GM23338 (cell line): ENCODE measurements at places on chromosomes 6 and 20.

GRCh38 chr6:44237021-44237812 lies 9.7 kb upstream of the HSP90AB1 start:
- H3K4me1 ChIP-seq, result peaks cover 19% of the 10 kb centered on the region; the same call in 1 of the 2 replicates
- H3K27me3 ChIP-seq, result 0 out of 2 replicates have a peak, but pooled peaks cover 11% of the 10 kb centered on the region
- peak overlapping the region; percentile 69 for H3K27ac ChIP-seq

DNA sequence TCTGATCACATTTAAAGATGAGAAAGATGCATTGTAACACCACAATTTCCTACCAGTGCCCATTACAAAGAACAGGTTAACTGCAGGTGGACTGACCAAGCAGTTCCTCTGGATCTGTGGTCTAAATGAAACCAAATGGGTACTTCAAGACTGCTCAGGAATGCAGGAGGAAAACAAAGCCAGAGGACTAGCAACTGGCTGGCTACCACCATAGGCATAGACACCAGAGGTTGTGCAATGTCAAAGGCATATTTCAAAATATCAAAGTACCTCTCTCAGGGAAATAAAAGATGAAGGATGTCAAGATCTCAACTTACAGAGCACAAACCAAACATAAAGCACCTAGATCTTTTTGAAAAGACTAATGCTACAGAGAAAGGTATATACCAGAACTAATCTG lies 65.5 kb downstream of the GMDS start:
- H3K4me1 ChIP-seq, result no peaks in the 10 kb centered on the region
- H3K27me3 ChIP-seq, result no peaks in the 10 kb centered on the region
- H3K4me3 ChIP-seq, result no peak overlapping the region
- DNase-seq, result no peak
- no peaks in the 10 kb centered on the region for H3K36me3 ChIP-seq

DNA sequence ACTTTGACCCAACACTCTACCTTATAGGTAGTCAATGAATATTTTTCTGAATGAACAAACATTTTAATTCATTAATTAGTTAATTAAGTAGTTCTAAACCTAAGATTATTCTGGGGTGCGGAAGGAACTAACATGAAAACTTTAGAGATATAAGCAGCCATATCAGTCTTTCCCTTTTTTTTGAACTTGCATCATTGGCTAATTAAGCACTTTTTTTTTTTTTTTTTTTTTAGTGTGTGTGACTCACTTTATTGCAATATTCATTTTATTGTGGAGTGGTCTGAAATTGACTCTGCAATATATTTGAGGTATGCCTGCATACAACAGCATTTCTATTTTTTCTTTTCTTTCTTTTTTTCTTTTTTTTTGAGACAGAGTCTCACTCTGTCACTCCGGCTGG lies 21.8 kb upstream of the AMD1 start:
- no peaks in the 10 kb centered on the region for H3K36me3 ChIP-seq
- DNase-seq, result no peak
- H3K4me3 ChIP-seq, result no peak overlapping the region
- H3K27me3 ChIP-seq, result no peaks in the 10 kb centered on the region

- H3K4me1 ChIP-seq, result peaks cover 24% of the 10 kb centered on the region
- no peaks in the 10 kb centered on the region for H3K36me3 ChIP-seq
- no peak overlapping the region for H3K27ac ChIP-seq
- DNase-seq, result no peak
- H3K27me3 ChIP-seq, result no peaks in the 10 kb centered on the region
Measured at GRCh38 chr6:112198582-112198981, 55.8 kb downstream of the LAMA4 start.
